CD4-positive, alpha-beta T cell treated with Interleukin-12 subunit alpha and Interleukin-12 subunit beta, for 1 hour (primary cell): ENCODE measurements at places on chromosomes 4 and X.

- DNase-seq = no peak
Measured at GRCh38 chr4:51918251-51918650, 75.3 kb downstream of the DCUN1D4 start.

GRCh38 chr4:178535939-178536579, 1093.8 kb upstream of the AGA start:
- DNase-seq = no peak

- no peak for DNase-seq
Measured at GRCh38 chr4:11842620-11843263, 414.0 kb upstream of the HS3ST1 start.

GRCh38 chr4:14515556-14515955, 486.7 kb upstream of the CPEB2 start:
- DNase-seq = no peak

- DNase-seq = no peak
Measured at GRCh38 chrX:122134291-122134690, 1049.8 kb upstream of the GRIA3 start.

GRCh38 chr4:79178760-79179159, 147.1 kb downstream of the NAA11 start:
- no peak for DNase-seq

GRCh38 chrX:119755981-119756533, 2.3 kb upstream of the SOWAHD start:
- DNase-seq = peak; percentile 62

DNA sequence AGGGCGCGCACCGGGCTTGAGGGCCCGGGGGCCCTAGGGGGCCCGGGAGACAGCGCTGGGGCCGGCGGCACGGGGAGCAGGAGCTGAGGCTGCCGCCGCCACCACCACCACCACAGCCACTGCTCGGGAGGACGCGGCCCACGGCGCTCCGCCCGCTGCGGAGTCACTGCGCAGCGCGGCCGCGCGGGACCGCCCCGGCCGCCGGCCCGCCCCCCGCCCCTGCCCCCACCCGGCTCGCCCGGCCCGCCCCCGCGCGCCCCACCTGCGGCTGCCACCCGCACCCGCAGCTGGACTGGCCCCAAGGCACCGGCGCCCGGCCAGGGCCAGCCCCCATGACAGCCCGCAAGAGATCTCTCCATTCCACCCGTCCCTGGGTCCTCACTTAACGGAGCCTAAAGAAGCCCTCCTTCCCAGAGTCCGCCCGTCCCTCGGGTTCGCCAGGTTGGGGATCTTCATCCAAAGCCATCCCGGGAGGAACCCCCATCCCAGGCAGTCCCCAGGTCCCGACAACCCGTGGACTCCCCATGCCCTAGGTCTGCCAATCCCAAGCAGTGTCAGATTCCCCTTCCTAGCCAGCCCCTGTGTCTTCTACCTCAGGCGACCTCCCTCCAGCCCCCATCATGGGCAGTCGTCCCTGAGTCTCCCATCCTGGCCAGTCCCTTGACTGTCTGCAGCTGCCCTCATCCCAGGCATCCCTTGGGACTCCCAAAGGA, 40.0 kb upstream of the IQSEC2 start:
- DNase-seq = peak; percentile 21

GRCh38 chrX:103635436-103635835, 6.7 kb downstream of the TCEAL1 start:
- no peak for DNase-seq

DNA sequence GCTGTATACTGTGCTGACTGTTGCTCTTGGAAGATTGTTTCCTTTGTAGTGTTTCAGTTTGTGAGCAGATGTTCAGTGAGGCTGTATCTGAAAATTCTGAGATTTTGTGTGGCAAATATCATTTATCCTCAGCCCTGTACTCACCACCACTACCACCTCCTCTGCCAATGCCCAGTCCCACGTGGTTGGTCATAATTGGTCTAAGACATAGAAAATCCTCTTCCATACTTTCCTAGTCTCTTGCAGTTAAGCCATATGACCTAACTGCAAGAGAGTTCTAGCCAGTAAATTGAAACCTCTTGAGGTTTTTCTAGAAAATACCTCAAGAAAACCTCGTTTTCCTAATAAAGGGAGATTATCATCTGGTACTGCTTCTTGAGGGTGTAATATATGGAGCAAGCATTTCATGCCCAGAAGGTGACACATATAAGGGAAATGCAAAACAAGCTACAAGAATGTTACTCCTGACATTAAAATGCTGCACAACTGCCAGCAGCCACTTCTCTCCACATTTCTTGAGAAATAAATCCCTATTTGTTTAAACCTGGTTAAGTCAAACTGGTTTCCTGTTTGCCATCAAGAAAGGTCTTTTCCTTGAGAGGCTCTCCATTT, 32.8 kb downstream of the ABCE1 start:
- no peak for DNase-seq

GRCh38 chr4:48914311-48914710, 7.7 kb upstream of the OCIAD2 start:
- no peak for DNase-seq

DNA sequence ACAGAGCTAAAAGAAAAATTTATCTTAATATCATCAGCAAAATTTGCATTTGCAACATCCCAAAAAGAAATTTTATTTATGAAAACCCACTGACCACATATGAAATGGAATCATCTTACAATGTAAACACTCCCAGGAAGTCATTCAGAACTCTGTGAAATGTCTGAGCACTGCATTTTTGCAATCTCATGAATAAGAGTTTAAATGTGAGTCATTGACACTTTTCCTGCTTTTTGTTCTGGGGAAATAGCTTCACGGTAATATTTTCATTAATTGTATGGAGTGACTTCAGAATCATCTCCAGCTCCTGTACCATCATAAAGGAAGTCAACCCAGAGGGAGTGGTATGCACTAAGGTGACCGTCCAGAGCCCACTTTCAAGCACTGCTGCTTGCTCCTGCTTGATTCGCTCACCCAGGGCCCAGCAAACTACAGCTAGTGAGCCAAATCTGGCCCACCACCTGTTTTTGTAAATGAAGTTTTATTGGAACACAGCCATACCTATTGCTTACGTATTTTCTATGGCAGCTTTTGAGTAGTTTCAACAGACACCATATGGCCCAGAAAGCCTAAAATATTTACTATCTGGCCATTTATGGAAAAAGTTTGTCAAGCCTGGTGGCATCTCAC, 17.2 kb downstream of the EDNRA start:
- no peak for DNase-seq

DNA sequence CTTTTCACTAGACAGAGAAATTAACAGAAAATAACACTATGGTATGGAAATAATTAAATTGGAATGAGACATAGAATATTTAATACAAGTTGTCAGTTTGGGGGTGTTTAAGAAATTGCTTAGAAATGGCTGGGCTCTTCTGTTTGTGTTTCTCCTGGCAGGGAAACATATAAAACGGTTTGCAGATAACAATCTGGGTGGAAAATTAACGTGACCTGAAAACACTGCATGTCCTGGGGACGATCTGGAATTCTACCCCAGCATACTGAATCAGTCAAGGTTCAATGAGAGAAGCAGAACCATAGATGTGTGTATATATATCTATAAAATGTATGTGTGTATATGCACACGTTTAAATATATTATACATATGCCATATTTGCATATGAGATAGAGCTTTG, 109.8 kb downstream of the SPATA18 start:
- no peak for DNase-seq
